ENCODE measurements at places on chromosomes 5 and 9.

GRCh38 chr9:91515074-91515687, 91.5 kb upstream of the NFIL3 start:
- peak; percentile 87 for DNase-seq

- DNase-seq, result no peak
Measured at GRCh38 chr9:129337336-129338140, 159.5 kb upstream of the IER5L start.

DNA sequence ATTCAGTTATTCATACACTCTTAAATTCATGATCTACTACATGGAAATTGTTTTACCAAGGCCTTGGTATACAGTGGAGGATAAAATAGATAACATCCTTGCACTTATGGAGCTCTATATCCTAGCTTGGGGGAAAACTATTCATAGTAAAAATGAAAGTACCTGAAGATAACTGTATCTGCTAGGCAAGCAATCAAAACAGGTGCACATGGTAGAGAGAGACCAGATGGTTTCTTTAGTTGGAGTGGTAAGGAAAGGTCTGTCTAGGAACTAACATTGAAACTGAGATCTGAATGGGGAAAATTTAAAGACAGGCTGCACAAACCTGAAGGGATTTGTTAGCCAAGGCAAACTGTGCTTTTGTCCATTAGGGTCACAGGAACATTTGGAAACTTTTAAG, 11.1 kb upstream of the SLCO4C1 start:
- no peak for DNase-seq

GRCh38 chr5:12183003-12183402, 278.8 kb upstream of the CTNND2 start:
- no peak for DNase-seq

DNA sequence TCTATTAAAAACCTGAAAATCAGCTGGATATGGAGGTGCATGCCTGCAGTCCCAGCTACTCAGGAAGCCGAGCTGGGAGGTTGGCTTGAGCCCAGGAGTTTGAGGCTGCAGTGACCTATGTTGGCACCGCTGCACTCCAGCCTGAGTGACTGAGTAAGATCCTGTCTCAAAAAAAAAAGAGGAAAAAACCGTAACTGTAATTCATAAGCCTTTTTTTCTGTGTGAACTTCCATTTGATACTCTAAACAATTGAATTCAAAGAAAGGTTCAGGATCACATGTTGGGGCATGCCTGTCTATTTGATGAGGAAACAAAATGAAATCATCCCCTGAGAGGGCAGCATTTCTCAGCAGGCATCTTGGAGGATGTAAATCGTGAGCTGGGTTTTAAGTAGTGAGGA, 38.8 kb downstream of the ITGA2 start:
- peak; percentile 81 for DNase-seq

GRCh38 chr5:26791021-26791420, 247.4 kb downstream of the CDH9 start:
- DNase-seq, result no peak

- no peak for DNase-seq
Measured at GRCh38 chr5:107485184-107485583, 185.6 kb downstream of the EFNA5 start.

DNA sequence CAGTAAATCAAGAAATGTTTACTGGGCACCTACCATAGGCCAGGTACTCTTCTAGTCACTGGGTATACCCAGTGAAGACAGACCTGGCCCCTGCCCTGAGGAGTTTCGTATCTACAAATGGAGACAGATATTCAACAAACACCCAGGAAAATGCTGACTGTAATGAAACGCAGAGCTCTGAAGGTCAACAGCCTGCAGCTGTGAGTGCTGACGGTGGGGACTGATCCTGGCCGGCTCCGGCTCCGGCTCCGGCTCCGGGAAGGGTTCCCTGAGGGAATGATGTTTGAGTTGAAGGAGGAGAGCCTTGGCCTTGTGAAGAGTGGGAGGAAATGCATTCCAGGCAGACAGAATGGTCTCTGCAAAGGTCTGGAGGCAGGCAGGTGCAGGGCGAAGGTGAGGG, 23.1 kb downstream of the FGFR4 start:
- DNase-seq, result no peak

DNA sequence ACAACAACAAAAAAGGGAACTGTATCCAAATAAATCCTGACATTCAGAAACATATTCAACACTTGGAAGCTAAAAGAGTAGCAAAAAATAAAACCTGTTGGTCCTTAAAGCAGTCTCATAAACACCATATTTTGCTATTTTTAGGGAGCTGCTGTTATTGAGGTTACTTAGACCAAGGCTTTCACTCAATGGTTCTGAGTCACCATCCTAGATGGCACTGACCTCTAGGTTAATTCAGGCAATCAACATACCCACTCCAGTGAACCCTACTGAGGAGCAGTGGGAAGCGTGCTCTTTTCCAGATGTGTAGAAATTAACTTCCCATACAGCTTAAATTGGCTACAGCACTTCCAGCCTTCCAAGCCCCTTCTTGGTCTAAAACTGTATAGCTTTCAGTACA, 5.2 kb downstream of the GNAQ start:
- DNase-seq, result peak; percentile 48

DNA sequence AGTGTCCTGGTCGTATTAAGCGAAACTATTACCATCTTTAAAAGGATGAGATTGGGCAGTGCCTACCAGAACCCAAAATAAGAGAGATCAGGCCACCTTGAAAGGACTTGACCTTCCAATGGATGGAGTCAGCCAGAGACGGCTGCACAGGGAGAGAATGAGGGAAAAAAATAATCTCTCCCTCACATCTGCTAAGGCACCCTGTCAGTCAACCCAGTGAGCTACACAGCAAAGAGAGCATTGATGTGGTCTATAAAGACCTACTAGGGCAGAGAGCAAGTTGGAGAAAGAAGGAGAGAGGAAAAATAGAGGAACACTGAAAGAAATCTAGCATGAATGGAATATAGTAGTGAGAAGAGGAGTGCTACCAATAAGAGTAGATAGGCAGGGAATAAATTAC, 68.0 kb upstream of the FTMT start:
- DNase-seq, result no peak

GRCh38 chr9:93577078-93577974, 942 bp downstream of the PHF2 start:
- DNase-seq, result no peak

- DNase-seq, result no peak
Measured at GRCh38 chr5:17817990-17818389, 183.7 kb downstream of the TAF11L14 start.

DNA sequence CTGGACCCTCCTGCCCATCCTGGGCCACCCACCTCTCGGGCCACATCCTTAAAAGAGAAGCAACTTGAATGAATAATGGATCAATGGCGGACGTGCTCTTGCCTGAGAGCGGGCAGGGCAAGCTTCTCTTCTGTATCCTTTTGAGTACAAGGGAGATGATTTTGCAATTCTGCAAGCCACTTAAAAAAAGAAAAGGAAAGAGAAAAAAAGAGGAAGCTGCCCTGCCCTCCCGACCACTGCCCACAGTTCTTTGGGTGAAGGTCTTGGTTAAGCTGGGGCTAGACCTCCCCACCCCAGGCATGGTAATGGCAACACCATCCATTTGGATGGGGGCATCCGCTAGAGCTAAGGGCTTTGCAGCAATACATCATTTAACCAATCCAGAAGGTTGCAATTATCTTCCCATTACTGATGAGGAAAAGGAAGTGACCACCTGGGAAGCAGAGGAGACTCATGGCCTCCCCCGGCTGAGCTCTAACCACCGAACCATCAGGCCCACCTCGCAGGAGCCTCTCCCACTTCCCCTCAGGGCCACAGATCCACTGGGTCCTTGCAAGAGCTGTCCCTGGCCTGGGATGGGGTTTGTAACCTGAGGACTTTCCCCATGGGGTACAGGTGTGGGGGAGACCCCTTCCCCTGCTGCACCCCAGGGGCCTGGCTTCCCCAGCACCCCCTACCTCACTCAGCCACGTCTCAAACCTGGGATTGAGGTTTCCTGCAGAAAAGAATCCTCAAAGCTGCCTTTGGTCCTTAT, 27.8 kb upstream of the LAMC3 start:
- no peak for DNase-seq

DNA sequence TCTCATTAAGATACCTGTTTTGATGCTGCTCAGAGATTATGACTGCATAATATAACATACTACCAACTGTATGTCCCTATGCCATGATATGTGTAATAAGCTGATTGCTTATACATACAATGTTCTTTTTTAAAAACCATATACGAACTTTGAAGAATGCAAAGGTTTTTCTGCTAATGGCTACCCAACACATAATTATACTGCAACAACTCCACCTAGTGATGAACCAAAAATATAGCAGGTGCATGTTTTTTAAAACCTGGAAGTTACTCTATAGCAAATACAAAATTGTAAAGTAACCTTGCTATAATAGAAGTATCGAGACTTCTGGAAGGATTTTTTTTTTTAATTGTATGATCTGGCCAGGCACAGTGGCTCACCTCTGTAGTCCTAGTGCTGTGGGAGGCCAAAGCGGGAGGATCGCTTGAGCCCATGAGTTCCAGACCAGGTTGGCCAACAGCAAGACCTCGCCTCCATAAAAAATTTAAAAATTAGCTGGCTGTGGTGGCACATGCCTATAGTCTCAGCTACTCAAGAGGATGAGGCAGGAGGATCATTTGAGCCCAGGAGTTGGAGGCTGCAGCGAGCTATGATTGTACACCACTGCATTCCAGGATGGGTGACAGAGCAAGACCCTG, 49.1 kb downstream of the HOMER1 start:
- peak; percentile 55 for DNase-seq

- DNase-seq, result no peak
Measured at GRCh38 chr5:17364987-17365810, 132.8 kb upstream of the TAF11L2 start.

DNA sequence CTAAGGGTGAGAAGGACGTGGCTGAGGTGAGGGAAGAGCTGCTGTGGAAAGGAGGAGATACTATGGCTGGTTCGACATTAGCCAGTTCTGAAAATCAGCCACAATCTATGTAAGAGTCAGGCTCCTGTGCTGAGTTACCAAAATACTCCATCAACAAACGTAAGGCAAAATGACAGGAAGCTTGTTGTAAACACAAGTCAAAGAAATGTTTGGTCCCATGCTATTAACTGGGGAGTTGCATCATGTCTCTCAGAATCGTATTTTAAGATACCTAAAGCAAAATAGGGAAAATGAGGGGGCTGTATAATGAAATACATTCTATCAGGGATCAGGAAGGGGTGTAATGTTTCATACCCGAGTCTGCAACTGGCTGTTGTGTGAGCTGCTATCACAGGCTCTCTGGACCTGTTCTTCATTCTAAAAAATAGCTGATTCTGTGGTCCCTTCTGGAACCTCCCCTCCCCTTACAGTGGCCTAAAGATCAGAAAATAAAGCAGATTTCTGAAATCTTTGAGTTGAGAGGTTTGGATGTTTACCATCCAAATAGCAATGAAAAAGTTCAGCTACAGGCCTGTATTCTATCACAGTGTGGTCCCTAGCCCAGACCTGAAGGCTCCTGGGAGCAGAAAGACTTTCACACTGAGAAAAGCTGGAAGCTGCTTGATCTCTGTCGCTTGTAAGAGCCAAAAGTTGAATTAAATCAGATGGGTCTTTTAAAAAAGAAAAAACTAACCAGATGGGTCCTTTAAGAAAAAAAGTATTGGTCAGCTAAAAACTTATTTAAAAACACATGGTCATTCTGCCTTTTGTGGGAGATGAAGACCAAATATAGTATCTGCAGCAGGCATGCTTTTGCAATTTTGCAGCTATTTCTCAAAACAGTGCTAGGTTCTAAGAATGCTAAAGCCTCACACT, 97.8 kb upstream of the SMC5 start:
- DNase-seq, result no peak

DNA sequence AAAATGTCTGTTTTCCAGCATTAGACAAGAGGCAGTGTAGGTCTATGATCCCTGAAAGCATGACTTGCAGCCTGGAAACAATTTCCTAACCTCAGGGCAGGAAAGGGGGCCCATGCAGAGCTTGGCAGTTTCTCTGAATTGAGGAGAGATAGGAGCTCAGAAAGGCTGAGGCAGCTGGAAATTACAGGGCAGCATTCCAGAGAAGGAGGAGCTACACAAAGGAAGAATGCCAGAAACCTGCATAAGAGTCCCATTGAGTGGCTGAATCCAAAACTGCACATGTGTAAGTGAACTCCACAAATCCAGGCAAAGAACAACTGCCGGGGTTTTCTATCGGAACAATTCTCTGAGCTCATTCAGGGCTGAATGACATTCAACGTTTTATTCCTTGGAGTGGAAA, 346.8 kb downstream of the PIK3R1 start:
- DNase-seq, result peak; percentile 98

DNA sequence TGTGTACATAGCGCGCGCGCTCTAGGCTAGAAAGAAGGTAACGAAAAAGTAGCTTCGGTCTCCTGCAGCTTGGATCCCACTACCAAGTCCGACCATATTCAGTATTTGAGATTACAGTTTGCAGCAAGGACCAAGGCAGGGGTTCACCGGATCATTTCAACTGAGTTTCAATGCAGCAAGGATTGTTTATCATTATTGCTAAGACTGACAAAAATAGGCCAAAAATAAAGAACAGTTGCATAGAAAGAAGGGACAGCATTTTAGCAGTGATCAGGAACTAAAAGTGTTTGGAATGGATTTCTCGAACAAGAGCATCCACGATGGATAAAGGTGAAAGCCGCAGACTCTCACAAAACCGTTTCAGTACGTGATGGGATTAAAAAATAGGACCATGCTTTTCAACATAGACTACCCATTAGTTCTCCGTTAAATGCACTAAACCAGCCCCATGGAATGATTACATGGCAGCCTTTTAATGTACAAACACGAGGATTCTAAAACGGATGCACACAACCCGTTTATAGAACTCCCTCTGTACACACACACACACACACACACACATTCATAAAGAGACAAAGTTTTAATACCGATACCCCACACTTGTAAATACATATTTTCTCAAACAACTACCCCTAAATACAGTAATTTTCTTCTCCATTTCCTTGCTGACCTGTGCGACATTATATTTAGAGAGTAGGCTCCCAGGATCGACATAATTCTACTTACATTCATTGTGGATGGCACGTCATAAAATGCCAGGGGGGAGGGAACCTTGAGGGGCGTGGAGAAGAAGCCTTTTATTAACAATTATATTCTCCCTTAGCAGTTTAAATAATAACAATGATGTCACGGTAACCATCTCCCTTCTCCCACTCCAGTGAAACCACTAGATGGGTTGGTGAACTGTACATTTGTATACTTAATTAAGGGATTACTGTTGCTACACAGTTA, 197.1 kb downstream of the MEF2C start:
- no peak for DNase-seq

GRCh38 chr5:160494451-160494850, 72.8 kb downstream of the PTTG1 start:
- no peak for DNase-seq

- no peak for DNase-seq
Measured at GRCh38 chr5:172428224-172429166, 25.8 kb downstream of the SH3PXD2B start.

GRCh38 chr5:17947029-17947428, 312.8 kb downstream of the TAF11L14 start:
- DNase-seq, result no peak

DNA sequence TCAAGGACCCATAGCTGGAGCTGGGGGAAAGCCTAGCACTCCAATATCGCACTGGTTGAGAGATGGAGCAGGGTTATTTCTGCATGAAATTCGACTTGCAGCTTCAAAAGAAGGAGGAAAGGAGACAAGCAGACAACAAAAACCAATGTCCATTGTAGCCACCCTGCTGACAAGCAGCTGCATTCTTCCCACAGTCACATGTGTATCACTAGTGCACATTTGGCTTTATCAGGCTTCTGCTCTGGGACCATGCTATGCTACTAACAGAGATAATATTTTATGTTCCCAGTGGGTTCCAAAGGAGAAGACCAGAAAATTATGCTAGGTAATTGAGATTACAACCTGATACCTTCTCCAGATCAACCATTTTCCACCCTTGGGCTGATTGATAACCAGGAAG, 59.7 kb downstream of the MFAP3 start:
- no peak for DNase-seq

GRCh38 chr5:366541-367357, 45.2 kb downstream of the AHRR start:
- DNase-seq, result no peak

All from cardiac fibroblast (primary cell).